ENCODE measurements at places on chromosomes 2 and 18. TPM values are rescaled to one million over a fixed set of nuclear protein-coding genes. Genes with fewer than 3 reads are reported as not detected.

GRCh38 chr2:182610231-182610630 is 105.8 kb upstream of the DNAJC10 start:
- no peak overlapping the region for H3K4me3 ChIP-seq
- H3K36me3 ChIP-seq = no peaks in the 10 kb centered on the region
- no peak for DNase-seq
- H3K27me3 ChIP-seq = no peaks in the 10 kb centered on the region
- no peaks in the 10 kb centered on the region for H3K4me1 ChIP-seq
- no peak overlapping the region for H3K27ac ChIP-seq

CWC22 gene
- total RNA-seq = 13.1 TPM

- no peaks in the 10 kb centered on the region for H3K27me3 ChIP-seq
- H3K4me1 ChIP-seq = no peaks in the 10 kb centered on the region
- no peaks in the 10 kb centered on the region for H3K36me3 ChIP-seq
- no peak overlapping the region for H3K4me3 ChIP-seq
Observed at GRCh38 chr2:156955701-156956100, 301.8 kb upstream of the GALNT5 start.

IKZF2 gene
- 6.0 TPM for total RNA-seq

DNA sequence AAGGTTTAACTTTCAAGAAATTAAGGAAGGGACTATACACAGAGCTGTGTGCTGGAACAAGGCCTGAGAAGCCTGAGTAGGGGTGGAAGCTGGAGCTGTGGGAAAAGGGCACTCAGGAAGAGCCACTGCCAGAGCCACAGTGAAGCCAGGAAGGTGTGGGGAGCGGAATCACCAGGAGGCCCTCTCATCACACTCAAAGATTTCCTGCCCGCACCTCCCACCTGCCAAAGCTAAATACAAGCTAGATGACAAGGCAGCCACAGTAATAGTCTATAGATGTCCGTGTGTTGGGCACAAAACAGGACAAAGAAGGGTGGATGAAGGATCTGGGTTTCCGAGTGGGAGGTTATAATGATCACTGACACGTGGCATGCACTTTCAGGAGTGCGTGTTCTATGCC is 126.0 kb downstream of the ZNF532 start:
- no peaks in the 10 kb centered on the region for H3K36me3 ChIP-seq
- no peaks in the 10 kb centered on the region for H3K27me3 ChIP-seq
- H3K4me3 ChIP-seq = no peak overlapping the region
- no peak for DNase-seq

GRCh38 chr2:156958374-156958773 is 299.1 kb upstream of the GALNT5 start:
- H3K36me3 ChIP-seq = no peaks in the 10 kb centered on the region
- H3K4me1 ChIP-seq = no peaks in the 10 kb centered on the region
- no peaks in the 10 kb centered on the region for H3K27me3 ChIP-seq
- no peak for DNase-seq

IL36B gene
- total RNA-seq = not detected

MSTN gene
- total RNA-seq = 0.19 TPM

DNA sequence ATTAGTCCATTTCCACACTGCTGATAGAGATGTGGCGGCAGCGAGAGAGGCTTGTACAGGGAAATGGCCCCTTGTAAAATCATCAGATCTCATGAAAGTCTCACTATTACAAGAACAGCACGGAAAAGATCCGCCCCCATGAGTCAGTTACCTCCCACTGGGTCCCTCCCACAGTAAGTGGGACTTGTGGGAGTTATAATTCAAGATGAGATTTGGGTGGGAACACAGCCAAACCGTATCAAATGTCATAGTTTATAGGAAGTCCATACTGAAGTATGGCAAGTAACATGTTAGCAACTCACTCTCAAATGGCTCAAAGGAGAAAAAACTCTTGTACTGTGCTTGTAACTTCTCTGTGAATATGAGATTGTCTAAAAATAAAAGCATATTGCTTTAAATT is 56.1 kb downstream of the FARP2 start:
- no peak overlapping the region for H3K4me3 ChIP-seq
- H3K4me1 ChIP-seq = no peaks in the 10 kb centered on the region
- no peak for DNase-seq
- H3K36me3 ChIP-seq = peaks cover 58% of the 10 kb centered on the region
- H3K27me3 ChIP-seq = no peaks in the 10 kb centered on the region

GRCh38 chr2:239008677-239009588 is 161.0 kb downstream of the TWIST2 start:
- DNase-seq = no peak
- no peak overlapping the region for H3K4me3 ChIP-seq
- H3K27ac ChIP-seq = no peak overlapping the region
- H3K4me1 ChIP-seq = no peaks in the 10 kb centered on the region
- no peaks in the 10 kb centered on the region for H3K36me3 ChIP-seq

SAG gene
- 2.9 TPM for total RNA-seq

DNA sequence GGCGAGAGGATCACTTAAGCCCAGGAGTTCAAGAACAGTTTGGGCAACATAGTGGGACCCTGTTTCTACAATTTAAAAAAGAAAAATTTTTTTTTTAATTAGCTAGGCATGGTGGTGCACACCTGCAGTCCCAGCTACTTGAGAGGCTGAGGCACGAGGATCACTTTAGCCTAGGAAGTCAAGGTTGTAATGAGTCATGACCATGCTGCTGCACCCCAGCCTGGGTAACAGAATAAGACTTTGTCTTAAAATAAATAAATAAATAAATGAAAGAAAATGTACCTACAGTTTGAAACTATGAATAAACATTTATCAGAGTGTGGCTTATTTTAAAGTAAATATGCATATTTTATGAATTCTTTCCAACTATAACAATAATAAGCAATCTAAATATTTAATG is 16.7 kb downstream of the PDE1A start:
- no peaks in the 10 kb centered on the region for H3K27me3 ChIP-seq
- no peak overlapping the region for H3K27ac ChIP-seq
- no peaks in the 10 kb centered on the region for H3K36me3 ChIP-seq
- H3K4me3 ChIP-seq = no peak overlapping the region
- no peak for DNase-seq

PLA2R1 gene
- 2.8 TPM for total RNA-seq

DNA sequence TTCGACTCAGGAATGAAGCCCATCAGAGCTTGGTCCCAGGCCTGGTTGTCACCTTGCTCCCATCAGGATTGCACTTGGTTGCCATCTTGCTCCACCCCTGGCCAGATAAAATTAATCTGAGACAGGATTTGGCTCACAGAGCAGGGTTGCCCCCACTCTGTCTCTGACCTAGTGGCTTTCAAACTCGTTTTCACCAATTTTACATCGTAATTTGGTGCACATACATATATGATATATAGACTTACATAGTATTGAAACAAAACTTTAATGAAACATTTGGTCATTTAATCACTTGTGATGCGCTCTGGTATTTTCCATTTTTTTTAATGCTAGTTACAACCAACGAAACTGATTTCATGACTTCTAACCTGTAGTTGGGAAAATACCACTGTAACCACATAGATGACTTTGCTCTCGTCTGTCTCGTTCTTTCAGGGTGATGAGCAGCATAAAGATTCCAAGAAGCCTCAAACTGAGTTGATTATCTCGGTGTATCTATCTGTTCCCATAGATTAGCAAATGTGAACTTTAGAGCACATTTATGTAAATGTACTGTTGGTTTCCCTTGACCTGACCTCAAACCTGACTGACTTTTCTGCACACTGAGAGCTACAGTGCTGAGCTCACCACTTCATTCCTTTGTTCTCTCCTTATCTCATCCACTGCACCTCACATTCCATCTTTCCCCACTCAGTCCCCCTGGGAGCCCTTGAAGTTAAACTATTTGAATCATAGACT is 30.5 kb upstream of the PLB1 start:
- no peak overlapping the region for H3K4me3 ChIP-seq
- H3K27ac ChIP-seq = no peak overlapping the region
- H3K36me3 ChIP-seq = no peaks in the 10 kb centered on the region
- DNase-seq = no peak
- H3K27me3 ChIP-seq = no peaks in the 10 kb centered on the region

GRCh38 chr2:205311201-205311600 is 371.1 kb upstream of the NRP2 start:
- H3K4me1 ChIP-seq = no peaks in the 10 kb centered on the region
- H3K27ac ChIP-seq = no peak overlapping the region
- no peak for DNase-seq
- H3K36me3 ChIP-seq = no peaks in the 10 kb centered on the region

EGR4 gene
- total RNA-seq = not detected

DNA sequence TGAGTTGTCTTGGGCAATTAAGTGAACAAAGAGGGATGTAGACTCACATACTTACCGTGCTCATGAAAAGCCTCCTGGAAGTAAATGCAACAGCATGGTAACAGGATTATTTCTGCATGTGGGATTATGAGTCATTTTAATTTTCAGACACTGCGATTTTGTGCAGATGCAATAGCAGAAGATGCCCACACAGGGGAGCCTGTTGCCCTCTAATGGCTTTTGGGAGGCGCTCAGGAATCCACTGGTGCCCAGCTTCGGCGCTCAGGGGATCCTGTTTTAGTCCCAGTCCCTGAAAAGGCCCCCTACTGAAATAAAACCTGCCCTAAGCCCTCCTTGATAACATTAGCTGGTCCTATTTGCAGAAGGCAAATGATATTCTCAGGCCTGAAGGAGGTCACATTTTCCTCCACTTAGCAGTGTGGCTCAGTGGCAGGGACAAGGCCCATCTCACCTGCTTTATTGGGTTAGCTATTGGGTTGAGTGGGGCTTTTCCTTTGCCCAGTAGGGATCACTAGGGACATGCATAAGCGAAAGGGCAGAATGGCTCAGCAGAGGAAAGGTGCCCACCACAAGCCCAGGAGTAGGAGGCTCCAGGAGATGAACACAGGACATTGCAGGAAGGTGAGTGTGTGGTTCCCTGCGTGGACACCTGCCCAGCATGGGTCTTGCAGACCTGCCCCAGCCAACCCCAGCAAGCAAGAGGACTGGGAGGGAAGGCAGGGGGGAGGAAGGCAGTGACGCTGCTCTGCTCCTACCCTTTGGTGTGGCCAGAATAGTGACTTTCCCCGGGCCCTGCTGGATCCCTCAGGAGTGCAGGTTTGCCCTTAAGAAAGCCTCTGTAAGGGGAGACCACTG is 26.5 kb upstream of the KCNS3 start:
- no peaks in the 10 kb centered on the region for H3K27me3 ChIP-seq
- H3K4me3 ChIP-seq = no peak overlapping the region
- DNase-seq = no peak
- H3K27ac ChIP-seq = no peak overlapping the region
- H3K36me3 ChIP-seq = no peaks in the 10 kb centered on the region

GRCh38 chr2:74893332-74893731 is 59.4 kb downstream of the HK2 start:
- H3K27me3 ChIP-seq = no peaks in the 10 kb centered on the region
- no peak overlapping the region for H3K4me3 ChIP-seq
- no peaks in the 10 kb centered on the region for H3K4me1 ChIP-seq
- no peaks in the 10 kb centered on the region for H3K36me3 ChIP-seq

SLC8A1 gene
- 738 TPM for total RNA-seq

DNA sequence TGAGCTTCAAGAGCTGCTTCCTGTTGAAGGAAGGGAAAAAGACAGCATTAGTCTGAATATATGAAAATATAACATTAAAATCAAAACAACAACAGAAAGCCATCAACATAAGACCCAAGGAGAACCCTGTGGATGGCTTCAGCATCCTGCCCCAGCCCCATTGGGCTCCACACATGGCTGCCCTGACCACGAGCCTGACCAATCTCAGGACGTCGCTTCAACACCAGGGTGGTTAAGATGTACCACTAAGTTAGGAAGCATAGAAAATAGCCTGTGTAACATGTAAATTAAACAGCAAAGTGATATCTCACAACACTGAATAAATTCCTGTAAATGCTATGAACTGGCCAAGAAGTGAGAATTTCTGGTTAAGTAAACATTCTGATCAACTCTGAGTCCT is 77.2 kb upstream of the CD226 start:
- H3K36me3 ChIP-seq = peaks cover 10% of the 10 kb centered on the region
- H3K4me3 ChIP-seq = no peak overlapping the region
- DNase-seq = no peak

GRCh38 chr2:219079417-219079816 is 18.7 kb upstream of the IHH start:
- no peak overlapping the region for H3K27ac ChIP-seq
- H3K4me1 ChIP-seq = peaks cover 6% of the 10 kb centered on the region
- no peak for DNase-seq
- no peak overlapping the region for H3K4me3 ChIP-seq

FAM237A gene
- total RNA-seq = not detected

GRCh38 chr18:77522051-77522675 is 272.5 kb downstream of the GALR1 start:
- no peak overlapping the region for H3K27ac ChIP-seq
- no peaks in the 10 kb centered on the region for H3K4me1 ChIP-seq
- H3K36me3 ChIP-seq = no peaks in the 10 kb centered on the region
- no peak overlapping the region for H3K4me3 ChIP-seq

MEIS1 gene
- total RNA-seq = 13.6 TPM

DNA sequence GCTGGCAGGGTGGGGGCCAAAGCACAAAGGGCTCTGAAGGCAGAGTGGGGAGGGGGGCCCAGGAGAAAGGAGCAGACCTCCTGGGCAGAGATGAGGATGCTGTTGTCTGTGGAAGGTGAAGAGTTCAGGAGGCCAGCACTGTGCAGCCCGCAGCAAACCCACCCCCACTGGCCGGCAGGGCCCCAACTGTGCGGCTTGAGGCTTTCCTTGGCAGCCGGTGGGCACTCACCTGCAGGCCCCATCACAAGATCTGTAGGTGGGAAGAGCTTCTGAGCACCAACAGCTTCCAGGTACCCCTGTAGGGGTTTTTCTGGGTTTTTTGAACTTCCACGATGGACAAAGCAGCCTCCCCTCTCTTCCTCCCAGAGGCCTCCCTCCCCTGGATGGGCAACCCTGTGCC is 72.9 kb downstream of the NDUFA10 start:
- no peaks in the 10 kb centered on the region for H3K27me3 ChIP-seq
- H3K4me3 ChIP-seq = no peak overlapping the region
- no peaks in the 10 kb centered on the region for H3K36me3 ChIP-seq
- no peak overlapping the region for H3K27ac ChIP-seq
- H3K4me1 ChIP-seq = peaks cover 53% of the 10 kb centered on the region

GRCh38 chr2:48714245-48714644 is 41.3 kb downstream of the LHCGR start:
- H3K27ac ChIP-seq = peak overlapping the region; percentile 35
- H3K27me3 ChIP-seq = no peaks in the 10 kb centered on the region
- H3K36me3 ChIP-seq = no peaks in the 10 kb centered on the region
